ENCODE measurements at places on chromosomes 1 and 21.

DNA sequence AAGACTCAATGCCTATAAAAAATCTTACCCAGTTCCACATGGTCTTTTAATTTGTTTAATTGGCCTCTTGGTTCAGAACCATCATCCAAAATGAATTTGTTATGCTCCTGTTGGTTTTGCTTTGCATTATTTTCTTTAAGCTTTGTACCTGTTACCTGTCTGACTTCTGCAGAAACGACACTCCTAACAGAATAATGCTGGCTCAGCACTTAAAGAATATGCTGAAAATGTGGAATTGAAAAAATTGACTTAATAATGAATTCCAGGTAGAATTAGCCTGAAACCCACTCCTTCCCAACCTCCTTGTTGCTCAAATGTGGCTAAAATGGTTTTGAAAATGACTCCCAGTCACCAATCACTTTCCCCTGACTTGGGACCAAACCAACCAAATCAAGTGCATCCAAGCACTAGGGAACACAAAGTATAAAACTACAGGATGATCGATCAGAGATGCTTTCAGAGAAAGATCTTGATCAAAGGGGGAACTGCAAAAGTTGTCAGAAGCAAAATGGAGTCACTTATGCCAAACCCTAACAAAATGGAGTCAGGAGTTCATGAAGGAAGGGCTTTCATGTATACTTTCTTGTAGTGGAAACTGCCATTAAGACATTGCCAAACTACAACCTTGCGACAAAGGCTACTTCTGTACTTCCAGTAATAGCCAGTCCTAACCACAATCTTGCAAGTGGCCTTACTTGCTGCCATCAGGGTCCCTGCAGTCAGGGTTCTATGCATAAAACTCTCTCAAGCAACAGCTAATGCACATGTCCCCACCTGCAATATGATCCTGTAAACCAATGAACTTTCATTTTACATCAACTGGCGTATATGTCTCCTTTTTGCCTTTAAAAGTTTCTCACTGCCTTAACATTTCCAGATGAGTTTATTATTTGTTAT is 5.4 kb downstream of the GBP7 start:
- no peak for DNase-seq

GRCh38 chr1:21946836-21947587 is 9.9 kb upstream of the HSPG2 start:
- DNase-seq: peak; percentile 80

DNA sequence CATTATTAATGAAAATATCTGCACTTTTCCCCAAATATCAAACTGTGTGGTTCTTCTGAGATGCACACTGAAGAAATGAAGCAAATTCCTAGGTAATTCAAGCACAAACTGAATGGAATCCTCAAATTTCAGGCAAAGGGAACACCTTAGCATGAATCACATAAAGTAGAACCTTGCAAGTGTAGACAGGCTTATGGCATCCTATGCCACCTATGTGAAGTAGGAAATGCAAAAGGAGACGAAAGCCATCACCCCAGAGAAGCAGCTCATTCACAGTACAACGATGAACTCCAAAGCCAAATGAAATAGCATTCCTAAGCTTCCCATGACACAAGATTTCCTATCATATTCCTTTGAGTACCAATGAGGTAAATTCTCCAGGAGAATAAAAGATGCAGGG is 461.2 kb upstream of the RUNX1 start:
- DNase-seq: no peak

GRCh38 chr1:36894824-36895223 is 139.5 kb downstream of the GRIK3 start:
- DNase-seq: no peak

GRCh38 chr1:206714331-206715058 is 29.8 kb downstream of the MAPKAPK2 start:
- no peak for DNase-seq

- no peak for DNase-seq
Observed at GRCh38 chr21:15564907-15565306, 164.9 kb upstream of the USP25 start.

GRCh38 chr1:160859166-160859565 is 3.5 kb downstream of the CD244 start:
- no peak for DNase-seq

DNA sequence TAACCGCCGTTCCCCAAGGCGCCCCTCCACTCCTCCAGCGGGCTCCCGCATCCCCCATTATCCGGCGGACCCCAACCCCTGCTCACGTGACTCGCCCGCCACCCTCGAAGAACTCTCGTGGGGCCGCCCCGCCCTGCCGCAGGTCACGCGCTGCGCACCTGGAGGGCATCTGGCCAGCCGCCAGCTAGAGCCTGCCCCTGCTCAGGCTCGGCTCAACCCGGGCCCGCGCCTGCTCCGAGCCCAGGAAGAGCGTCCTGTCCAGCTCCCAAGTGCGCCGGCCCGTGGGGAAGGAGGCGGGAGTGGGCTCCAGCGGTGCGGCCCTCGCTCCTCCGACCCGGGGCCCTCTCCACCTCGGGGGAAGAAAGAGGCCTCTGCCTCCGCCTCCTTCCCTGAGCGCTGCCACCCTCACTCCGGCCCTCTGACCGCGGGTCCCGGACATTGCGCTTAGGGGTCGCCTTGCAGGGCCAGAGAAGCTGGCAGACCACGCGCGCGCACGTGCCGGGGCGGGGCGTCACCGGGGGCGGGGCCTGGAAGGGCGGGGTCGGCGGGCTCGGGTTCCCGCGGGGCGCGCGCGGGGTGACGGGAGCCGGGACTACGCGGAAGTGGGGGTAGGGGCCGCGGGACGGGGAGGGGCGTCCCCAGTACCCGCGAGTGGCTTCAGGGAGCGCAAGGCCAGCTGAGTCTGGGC is 28.4 kb downstream of the HMGN2 start:
- peak; percentile 94 for DNase-seq
